ENCODE measurements at places on chromosomes 1 and 21. TPM values are rescaled to one million over a fixed set of nuclear protein-coding genes. Genes with fewer than 3 reads are reported as not detected.
A peak's percentile ranks its signal among the peaks of the same experiment; 100 is the strongest.

The C1orf116 gene
- not detected for total RNA-seq

The KPRP gene
- total RNA-seq = not detected

The SPRR4 gene
- not detected for total RNA-seq

The C1orf141 gene
- total RNA-seq = not detected

The ATAD3C gene
- 0.57 TPM for total RNA-seq

The RIPPLY3 gene
- 0.10 TPM for total RNA-seq

The VN1R5 gene
- not detected for total RNA-seq

The NUP210L gene
- total RNA-seq = not detected

The CDC7 gene
- total RNA-seq = 23.1 TPM

DNA sequence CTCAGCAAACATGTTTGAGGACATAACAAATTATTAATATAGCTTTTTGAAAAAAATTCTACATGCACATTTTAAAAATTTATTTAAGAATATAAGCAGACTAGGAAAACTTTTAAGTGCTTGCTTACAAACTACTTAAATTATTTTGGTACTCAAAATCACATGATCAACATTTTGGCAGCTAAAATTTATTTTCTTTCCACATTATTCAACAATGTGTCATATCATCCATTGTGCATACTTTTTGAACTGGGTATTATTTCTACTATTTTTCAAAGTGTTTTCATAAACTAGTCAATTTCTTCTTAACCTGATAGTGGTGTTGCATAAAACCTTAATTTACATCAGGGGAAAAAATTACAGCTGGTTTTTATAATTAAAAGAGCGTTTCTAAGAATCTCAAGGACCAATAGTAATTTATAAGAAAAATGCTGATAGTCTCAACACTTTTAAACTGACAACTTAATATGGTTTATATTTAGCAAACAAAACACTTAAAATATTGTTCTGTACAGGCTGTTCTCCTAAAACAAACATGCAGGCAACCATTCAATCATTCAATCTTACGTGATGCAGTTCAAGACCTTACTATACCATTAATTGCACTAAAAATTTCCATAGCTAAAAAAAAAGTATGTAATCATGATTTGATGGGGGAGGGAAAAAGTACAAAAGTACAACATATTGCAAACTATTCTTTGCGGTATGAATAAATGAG lies 105.0 kb downstream of the GPATCH2 start:
- H3K4me1 ChIP-seq = no peaks in the 10 kb centered on the region
- H3K27ac ChIP-seq = no peak overlapping the region
- no peaks in the 10 kb centered on the region for H3K27me3 ChIP-seq
- DNase-seq = no peak
- H3K36me3 ChIP-seq = no peaks in the 10 kb centered on the region
- H3K4me3 ChIP-seq = no peak overlapping the region

GRCh38 chr1:64759968-64760367 lies 15.1 kb downstream of the RAVER2 start:
- H3K4me1 ChIP-seq = no peaks in the 10 kb centered on the region
- no peak overlapping the region for H3K27ac ChIP-seq
- H3K4me3 ChIP-seq = no peak overlapping the region
- peaks cover 9% of the 10 kb centered on the region for H3K27me3 ChIP-seq

- no peak overlapping the region for H3K27ac ChIP-seq
- H3K27me3 ChIP-seq = peaks cover 2% of the 10 kb centered on the region
- H3K4me3 ChIP-seq = no peak overlapping the region
- DNase-seq = no peak
These were observed 41.7 kb downstream of the PSMG1 start for GRCh38 chr21:39141502-39141901.

DNA sequence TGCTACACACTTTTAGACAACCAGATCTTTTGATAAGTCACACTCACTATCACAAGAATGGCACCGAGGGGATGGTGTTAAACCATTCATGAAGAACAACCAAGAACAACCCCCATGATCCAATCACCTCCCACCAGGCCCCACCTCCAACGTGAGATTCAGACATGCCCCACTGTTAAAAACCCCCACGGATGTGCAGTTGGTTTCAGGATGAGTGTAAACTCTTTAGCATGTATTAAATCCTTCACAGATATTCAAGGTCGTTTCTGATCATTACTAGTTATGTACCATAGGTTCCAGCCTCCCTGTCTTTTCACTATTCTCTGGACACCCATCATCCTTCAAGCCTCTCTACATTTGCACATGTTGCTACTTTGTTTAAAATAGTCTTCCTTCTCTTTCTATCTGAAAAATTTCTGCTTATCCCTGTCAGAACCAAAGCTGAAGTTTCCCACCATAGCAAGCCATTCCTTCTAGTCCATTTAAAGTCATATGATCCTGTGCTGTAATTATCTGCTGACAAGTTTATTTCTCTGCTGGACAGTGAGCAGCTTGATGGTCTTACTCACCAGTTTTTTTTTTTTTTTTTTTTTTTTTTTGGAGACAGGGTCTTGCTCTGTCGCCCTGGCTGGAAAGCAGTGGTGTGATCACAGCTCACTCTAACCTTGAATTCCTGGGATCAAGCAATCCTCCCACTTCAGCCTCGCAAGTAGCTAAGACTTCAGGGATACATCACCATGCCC lies 36.8 kb downstream of the MAP10 start:
- H3K36me3 ChIP-seq = no peaks in the 10 kb centered on the region
- H3K4me3 ChIP-seq = no peak overlapping the region
- no peak overlapping the region for H3K27ac ChIP-seq
- H3K27me3 ChIP-seq = peaks cover 4% of the 10 kb centered on the region

DNA sequence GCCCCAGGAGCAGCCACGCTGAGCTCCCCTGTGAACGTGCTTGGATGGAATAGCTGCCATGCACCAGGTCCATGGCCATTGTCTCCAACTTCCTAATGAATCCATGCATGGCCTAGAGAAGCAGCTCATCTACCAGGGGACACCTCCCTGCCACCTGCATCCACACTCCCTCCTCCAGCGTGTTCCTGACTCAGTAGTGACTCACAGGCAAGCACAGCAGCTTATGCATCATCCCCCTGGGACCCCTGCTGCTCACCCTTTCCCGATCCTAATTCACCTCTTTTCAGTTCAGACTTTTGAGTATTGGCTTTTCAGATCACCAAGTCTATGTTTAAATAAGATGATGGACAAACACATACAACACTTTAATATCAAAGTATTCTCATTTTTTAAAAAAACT lies 39.9 kb upstream of the TADA1 start:
- no peak overlapping the region for H3K4me3 ChIP-seq
- no peak overlapping the region for H3K27ac ChIP-seq
- peaks cover 7% of the 10 kb centered on the region for H3K4me1 ChIP-seq
- peaks cover 18% of the 10 kb centered on the region for H3K27me3 ChIP-seq
- peaks cover 13% of the 10 kb centered on the region for H3K36me3 ChIP-seq

- DNase-seq = no peak
- H3K4me1 ChIP-seq = no peaks in the 10 kb centered on the region
- H3K4me3 ChIP-seq = no peak overlapping the region
- peaks cover 21% of the 10 kb centered on the region for H3K36me3 ChIP-seq
These were observed 18.7 kb downstream of the TRMT1L start for GRCh38 chr1:185137896-185138545.

DNA sequence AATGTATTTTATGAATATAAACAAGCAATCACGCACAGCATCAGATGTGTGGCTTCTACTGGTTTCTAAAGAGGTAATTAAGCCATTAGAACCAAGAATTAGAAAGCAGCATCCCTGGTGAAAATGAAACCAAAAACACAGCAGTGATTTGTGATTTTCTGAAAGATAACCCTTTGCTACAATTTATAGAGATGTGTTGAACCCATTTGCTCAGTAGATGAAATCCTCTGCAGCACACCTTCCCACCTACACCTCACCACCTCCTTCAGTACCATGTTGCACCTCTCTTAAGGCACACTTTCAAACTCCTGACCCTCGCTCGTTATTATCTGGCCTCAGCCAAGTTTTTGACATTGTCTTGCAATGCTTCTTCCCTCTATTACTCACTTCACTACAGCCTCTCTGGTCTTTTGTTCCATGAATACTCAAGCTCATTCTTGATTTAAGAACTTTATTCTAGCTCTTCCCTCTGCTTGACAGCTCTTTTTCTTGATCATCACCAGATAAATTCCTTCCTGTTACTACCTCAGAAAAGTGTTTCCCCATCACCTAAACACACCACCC lies 38.6 kb downstream of the NSL1 start:
- DNase-seq = no peak
- peak overlapping the region; percentile 21 for H3K27ac ChIP-seq
- H3K4me3 ChIP-seq = peak overlapping the region; percentile 38
- H3K4me1 ChIP-seq = peaks cover 46% of the 10 kb centered on the region

- no peaks in the 10 kb centered on the region for H3K36me3 ChIP-seq
- H3K4me1 ChIP-seq = no peaks in the 10 kb centered on the region
- no peak overlapping the region for H3K27ac ChIP-seq
- no peak overlapping the region for H3K4me3 ChIP-seq
These were observed 77.6 kb upstream of the RGS18 start for GRCh38 chr1:192080684-192081083.

GRCh38 chr1:26015358-26015757 lies 6.2 kb upstream of the EXTL1 start:
- H3K36me3 ChIP-seq = no peaks in the 10 kb centered on the region
- H3K4me3 ChIP-seq = no peak overlapping the region
- peaks cover 12% of the 10 kb centered on the region for H3K27me3 ChIP-seq
- DNase-seq = no peak

DNA sequence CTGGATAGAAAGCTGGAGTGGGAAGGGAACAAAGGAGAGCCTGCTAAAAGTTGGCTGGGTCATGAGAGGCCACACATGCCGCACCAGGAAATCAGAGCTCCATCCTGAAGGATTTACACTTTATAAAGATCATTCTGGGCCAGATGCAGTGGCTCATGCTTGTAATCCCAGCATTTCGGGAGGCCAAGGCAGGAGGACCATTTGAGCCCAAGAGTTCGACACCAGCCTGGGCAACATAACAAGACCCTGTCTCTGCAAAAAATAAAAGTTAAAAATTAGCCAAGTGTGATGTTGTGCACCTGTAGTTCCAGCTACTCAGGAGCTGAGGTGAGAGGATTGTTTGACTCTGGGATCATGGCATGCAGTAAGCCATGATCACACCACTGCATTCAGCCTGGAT lies 28.7 kb upstream of the RASAL2 start:
- no peaks in the 10 kb centered on the region for H3K4me1 ChIP-seq
- no peaks in the 10 kb centered on the region for H3K36me3 ChIP-seq
- no peak for DNase-seq
- no peaks in the 10 kb centered on the region for H3K27me3 ChIP-seq
- no peak overlapping the region for H3K27ac ChIP-seq

- H3K27me3 ChIP-seq = peaks cover 2% of the 10 kb centered on the region
- H3K4me3 ChIP-seq = no peak overlapping the region
- peak overlapping the region; percentile 9 for H3K27ac ChIP-seq
- H3K36me3 ChIP-seq = no peaks in the 10 kb centered on the region
- DNase-seq = no peak
- peaks cover 6% of the 10 kb centered on the region for H3K4me1 ChIP-seq
These were observed 189.9 kb downstream of the ZC3H11B start for GRCh38 chr1:219422811-219423598.

Data from activated T-helper 1 cell treated with anti-CD3 and anti-CD28 coated beads, Interleukin-12 subunit alpha, Interleukin-12 subunit beta, Interleukin-2, Interleukin-4 antibody, amounts not matched to agents 30 ng/mL and 10 ng/mL and 1 ng/mL, durations not matched to agents 14 hours and 24 hours and 36 hours (primary cell).